Nucleus accumbens (tissue), 56 donors: ENCODE measurements at places on chromosomes 16 and 17.

GRCh38 chr17:58273453-58274104, 7.2 kb downstream of the MPO start:
- DNase-seq = no peak

- DNase-seq = no peak
These were observed 100.7 kb downstream of the LYRM1 start for GRCh38 chr16:21001262-21001661.

GRCh38 chr16:10528635-10529034, 51.8 kb downstream of the EMP2 start:
- DNase-seq = no peak

GRCh38 chr16:24273508-24274182, 17.5 kb downstream of the CACNG3 start:
- no peak for DNase-seq

- DNase-seq = no peak
These were observed 335.9 kb upstream of the TNRC6C start for GRCh38 chr17:77622647-77623046.

GRCh38 chr16:23355106-23355670, 53.1 kb downstream of the SCNN1B start:
- DNase-seq = no peak

- DNase-seq = no peak
These were observed 36.6 kb downstream of the ZNF750 start for GRCh38 chr17:82803185-82803584.

DNA sequence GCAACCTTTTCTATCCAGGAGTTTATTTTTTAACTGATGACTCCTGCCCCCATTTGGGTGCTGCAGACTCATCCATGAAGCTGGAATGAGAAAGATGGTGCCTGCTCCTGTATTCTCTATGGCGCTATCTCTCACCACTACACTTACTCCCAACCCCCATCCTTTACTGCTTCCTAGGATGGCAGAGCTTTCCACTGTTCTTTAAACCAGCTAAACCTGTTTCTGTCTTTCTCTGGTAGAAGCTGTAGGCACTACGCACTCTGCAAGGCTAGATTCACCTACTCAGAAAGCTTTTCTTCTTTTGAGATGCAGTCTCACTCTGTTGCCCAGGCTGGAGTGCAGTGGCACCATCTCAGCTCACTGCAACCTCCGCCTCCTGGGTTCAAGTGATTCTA, 47.0 kb downstream of the ADAMTS18 start:
- no peak for DNase-seq

DNA sequence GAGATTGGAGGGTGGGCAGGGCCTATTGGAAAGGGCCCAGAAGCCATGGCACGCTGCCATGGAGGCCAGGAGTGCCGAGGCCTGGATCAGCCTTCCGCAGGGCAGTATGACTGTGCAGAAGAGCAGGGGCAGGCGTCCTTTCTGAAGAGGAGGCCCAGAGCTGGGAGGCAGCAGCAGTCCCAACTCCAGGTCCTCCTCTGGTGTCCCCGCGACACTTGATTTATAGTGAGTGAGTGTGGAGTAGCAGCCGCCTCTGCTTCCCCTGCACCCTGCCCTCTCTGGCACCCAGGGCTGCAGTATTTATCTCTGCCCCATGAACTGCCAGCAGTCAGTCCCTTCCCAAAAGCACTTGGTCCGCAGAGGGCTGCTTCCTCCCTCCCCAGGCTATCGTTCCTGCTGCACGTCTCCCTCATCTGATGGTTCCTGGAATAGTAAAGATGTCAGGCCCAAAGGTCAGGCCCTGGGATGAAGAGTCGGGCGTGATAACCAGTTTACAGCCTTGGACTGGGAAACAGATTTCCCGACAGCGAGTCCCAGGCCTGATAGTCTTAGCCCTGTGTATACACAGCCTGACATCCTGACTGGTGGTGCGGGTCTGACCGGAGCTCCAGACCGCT, 32.9 kb downstream of the PGS1 start:
- no peak for DNase-seq

GRCh38 chr16:89314357-89314756, 96.9 kb downstream of the ZNF778 start:
- DNase-seq = no peak

DNA sequence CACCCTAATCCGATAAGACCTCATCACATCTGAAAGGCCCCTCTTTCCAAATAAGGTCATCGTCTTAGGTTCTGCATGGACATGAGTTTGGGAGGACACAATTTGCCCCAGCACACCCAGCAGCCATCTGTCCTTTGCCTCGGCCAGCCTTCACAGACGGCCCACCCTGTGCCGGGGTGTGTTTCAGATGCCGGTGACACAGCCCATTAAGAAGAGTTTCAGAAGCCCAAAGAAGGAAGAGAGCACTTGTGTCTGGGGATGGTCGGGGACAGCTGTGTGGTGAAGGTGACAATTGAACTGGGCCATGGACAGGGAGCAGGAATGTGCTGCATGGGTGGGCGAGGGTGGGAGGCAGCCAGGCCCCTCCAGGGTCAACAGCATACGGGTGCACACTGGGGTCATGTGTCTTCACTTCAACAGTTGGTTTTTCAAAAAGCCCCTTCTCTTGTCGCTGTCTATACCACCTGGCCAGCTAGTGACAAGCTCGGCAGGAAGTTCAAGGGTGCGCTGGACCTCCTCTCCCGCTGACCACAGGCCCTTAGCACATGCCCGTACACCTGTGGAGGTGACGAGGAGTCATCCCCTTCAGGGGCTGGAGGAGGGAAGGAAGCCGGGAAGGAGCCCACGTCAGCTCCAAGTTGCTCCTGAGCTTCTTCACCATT, 183.1 kb downstream of the C16orf95 start:
- DNase-seq = no peak

GRCh38 chr17:71765437-71765836, 355.4 kb upstream of the SOX9 start:
- no peak for DNase-seq

- DNase-seq = no peak
These were observed 179.9 kb downstream of the CCDC182 start for GRCh38 chr17:57565176-57565575.

DNA sequence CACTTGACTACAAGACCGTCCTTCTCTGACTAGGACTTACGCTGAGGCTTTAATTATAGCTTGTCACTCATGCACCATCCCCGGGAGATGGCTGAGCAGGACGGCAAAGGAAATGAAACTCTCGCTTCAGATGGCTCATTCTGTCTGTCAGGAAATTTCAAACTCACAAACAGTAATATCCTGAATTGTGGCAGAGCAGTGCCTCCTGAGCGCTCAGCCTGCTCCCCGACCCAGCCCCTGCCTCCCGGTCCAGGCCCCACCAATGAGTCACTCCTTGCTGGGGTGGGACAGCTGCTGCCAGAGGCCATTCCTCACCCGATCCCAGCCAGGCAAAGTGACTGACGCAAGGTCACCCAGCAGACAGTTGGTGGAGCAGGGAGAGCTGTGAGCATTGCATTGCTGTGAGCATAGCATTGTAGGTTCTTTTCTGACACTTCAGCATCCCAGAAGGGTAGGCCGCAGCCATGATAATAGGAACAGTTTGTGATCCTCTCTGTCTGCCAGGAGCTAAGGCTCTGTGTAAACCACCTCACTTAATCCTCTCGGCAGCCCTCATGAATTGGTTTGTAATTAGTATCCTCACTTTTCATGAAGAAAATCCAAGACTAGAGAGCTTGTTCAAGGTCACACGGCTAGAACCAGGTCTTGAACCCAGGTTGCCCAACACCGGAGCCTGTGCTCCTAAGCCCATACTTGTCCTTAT, 20.9 kb downstream of the CCDC182 start:
- no peak for DNase-seq

DNA sequence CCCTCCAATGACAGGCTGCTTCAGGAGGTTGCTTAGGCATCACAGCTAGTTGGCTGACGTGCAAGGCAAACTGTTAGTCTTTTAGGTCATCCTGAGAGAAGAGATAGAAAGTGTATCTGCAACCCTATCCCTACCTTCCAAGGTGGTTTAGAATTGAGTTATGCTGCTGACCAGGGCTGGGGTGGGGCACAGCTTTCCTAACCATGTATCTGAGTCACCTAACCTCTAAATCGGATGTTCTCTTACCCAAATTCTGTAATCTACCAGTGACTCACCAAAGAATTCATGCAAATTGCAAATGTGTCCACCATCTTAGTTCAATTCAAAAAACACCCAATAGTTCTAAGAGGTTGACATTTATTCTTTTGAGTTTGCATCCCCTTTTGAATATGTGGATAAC, 107.2 kb upstream of the DYNLRB2 start:
- DNase-seq = no peak

- no peak for DNase-seq
These were observed 141.0 kb downstream of the STX8 start for GRCh38 chr17:9434642-9435057.

- DNase-seq = no peak
These were observed 6.6 kb upstream of the USP22 start for GRCh38 chr17:21049457-21049856.

DNA sequence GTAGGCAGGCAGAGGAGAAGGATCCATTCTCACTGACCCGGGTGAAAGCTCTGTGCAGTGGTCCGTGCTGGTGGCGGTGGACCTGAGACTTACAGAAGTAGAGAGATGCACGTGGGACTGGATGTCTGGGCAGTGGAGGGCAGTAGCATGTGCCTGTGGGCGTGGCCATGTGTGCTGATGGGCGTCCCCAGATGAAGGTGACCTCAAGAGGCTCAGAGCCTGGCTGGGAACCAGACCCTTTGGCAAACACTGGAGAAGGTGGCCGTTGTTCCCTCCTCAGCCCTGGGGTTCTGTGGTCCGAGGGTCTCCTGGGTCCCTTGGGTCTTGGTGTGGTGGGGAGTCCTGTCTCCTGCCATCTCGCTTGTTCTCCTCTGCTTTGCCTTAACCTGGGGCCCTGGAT, 15.6 kb downstream of the WSCD1 start:
- no peak for DNase-seq
